ENCODE measurements at places on chromosomes 4 and X. TPM values are rescaled to one million over a fixed set of nuclear protein-coding genes. Genes with fewer than 3 reads are reported as not detected.
A peak's percentile ranks its signal among the peaks of the same experiment; 100 is the strongest.

DNA sequence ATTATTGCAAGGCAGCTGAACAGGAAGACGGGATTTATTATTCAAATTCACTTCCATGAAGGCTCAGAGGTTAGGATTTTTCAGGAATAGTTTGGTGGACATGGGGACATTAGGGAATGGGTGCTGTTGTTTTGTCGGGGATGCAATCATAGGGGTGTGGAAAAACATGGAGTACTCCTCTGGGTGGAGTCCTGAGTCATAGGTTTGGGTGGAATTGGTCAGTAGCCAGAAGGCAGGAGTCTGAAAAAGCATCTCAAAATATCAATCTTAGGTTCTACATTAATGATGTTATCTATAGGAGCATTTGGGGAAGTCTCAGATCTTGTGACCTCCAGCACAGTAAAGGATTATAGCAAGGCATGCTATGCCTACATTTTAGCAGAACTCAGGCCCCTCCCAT, 14.5 kb upstream of the ETNPPL start:
- DNase-seq: no peak
- H3K4me3 ChIP-seq: no peak overlapping the region
- no peak overlapping the region for H3K27ac ChIP-seq
- H3K27me3 ChIP-seq: no peaks in the 10 kb centered on the region

GRCh38 chrX:106862972-106863688, 40.0 kb downstream of the RIPPLY1 start:
- H3K4me3 ChIP-seq: no peak overlapping the region
- H3K36me3 ChIP-seq: no peaks in the 10 kb centered on the region
- H3K27me3 ChIP-seq: no peaks in the 10 kb centered on the region
- DNase-seq: no peak
- H3K4me1 ChIP-seq: no peaks in the 10 kb centered on the region

- DNase-seq: no peak
- peaks cover 15% of the 10 kb centered on the region for H3K4me1 ChIP-seq
- H3K27ac ChIP-seq: no peak overlapping the region
- no peak overlapping the region for H3K4me3 ChIP-seq
- no peaks in the 10 kb centered on the region for H3K36me3 ChIP-seq
These were observed 50.5 kb downstream of the GRK4 start for GRCh38 chr4:3013839-3014350.

DNA sequence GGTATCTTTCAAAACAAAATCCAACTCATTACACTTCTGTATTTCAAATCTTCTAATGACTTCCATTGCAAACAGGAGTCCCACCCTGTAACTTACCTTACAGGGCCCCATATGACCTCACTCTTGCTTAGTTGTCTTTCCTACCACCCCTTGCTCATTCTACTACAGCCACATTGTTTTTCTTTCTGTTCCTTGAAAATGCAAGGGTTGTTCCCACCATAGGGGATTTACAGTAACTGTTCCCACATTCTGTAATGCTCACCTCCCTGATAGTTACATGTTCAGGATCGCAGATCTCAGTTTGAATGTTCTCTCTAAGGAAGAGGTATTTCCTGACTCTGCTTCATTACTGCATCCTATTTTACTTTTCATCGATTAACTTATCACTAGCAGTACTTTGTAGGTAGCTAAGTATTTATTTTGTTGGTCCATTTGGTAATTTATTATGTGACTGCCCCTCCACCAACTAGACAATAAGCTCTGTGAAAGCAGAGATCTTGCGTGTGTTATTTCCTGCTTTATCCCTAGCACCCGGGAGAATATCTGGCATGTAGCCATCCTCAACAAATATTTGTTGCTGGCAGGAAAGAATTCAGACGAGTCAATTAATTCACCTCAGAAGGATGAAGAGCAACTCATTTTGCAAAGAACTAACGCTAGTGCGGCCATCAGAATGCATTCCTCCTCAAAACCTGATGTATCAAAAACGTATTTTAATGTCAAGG, 21.4 kb downstream of the MAOB start:
- no peaks in the 10 kb centered on the region for H3K36me3 ChIP-seq
- H3K4me1 ChIP-seq: no peaks in the 10 kb centered on the region
- no peak overlapping the region for H3K4me3 ChIP-seq
- H3K27ac ChIP-seq: no peak overlapping the region
- H3K27me3 ChIP-seq: no peaks in the 10 kb centered on the region

Gene ADH4
- total RNA-seq: 10.8 TPM

DNA sequence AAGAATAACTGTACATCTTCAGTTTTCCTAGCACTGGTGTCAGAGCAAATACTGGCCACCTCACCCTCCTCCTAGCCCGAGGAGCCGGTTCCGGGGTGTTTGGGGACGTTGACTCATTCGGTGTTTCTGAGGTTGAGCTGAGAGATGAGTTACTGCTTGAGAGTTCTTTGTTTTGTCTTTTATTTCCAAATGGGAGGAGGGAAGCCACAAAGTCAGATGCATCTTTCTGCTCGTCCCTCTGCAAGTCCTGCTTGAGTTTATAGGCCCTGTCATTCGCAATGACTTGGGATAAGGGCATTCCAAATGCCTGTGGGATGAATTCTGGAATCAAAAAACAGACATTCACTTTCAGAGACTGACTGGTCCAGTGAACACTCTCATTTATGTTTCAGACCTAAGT, 77.5 kb downstream of the HCCS start:
- no peaks in the 10 kb centered on the region for H3K36me3 ChIP-seq
- DNase-seq: no peak
- no peak overlapping the region for H3K4me3 ChIP-seq
- H3K4me1 ChIP-seq: no peaks in the 10 kb centered on the region
- no peak overlapping the region for H3K27ac ChIP-seq
- no peaks in the 10 kb centered on the region for H3K27me3 ChIP-seq

DNA sequence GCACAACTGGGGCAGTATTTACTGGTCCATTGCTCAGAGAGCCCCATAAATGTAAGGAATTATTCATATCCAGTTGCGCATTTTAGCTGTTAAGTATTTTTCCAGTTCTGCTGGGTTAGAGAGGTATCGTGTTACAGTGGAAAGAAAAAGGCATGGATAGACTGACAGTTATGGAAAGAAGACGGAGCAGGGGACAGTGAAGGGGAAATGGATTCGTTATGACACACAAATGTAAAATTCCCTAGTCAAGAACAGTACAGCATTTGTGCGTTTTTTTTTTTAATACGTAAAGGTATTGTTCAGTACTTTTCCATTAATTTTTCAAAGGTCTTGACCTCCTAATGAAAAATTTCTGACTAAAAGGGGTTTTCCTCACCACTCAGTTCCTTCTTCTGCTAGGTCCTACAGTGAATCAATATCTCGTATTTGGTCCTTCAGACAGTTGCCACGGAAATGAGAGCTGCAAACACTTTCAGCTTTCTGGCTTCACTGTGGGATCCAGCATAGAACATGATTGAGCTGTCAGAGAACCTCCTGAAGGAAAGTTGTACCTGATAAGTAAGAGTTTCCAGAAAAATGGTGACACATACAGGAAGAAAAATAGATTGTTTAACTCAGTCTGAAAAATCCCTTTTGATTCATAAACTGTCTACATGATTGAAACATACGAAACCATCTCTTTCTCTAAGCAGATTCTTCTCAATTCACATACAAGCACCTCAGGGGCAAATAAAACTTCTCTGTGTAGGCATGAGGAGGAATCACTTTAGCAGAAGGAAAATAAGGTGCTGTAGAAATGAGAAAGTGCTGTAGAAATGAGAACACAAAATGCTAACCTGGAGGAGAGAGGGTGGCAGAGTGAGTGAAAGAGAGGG, 21.8 kb upstream of the BBS12 start:
- H3K4me1 ChIP-seq: no peaks in the 10 kb centered on the region
- DNase-seq: no peak
- H3K4me3 ChIP-seq: no peak overlapping the region
- no peaks in the 10 kb centered on the region for H3K36me3 ChIP-seq

Gene ODAPH
- total RNA-seq: not detected

DNA sequence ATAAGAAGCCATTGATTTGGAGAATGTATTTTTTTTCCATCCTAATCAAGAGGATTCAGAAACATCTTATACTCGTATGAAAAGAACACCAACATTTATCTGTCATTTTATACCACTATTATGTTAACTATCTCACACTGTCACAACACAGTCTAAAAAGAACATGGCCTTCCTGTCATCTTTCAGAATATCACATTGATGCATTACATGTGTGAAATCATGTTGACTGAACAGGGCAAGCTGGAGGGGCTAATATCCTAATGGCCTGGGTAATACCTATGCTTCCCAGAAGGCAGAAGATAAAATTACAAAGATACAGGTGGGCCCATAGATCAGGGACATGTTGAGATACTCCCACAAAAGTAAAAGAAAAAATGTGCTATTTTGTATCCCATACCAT, 611.7 kb downstream of the STIM2 start:
- no peaks in the 10 kb centered on the region for H3K4me1 ChIP-seq
- H3K36me3 ChIP-seq: no peaks in the 10 kb centered on the region
- H3K27ac ChIP-seq: no peak overlapping the region
- H3K27me3 ChIP-seq: no peaks in the 10 kb centered on the region

- H3K27ac ChIP-seq: no peak overlapping the region
- no peak for DNase-seq
- H3K4me1 ChIP-seq: peaks cover 15% of the 10 kb centered on the region
These were observed 369.5 kb downstream of the PPP3CA start for GRCh38 chr4:100977746-100978397.

GRCh38 chr4:48588230-48589097, 98.4 kb downstream of the ZAR1 start:
- no peak for DNase-seq
- H3K27ac ChIP-seq: no peak overlapping the region

Gene NDUFC1
- 16.5 TPM for total RNA-seq

GRCh38 chr4:185151296-185151695, 8.2 kb downstream of the SLC25A4 start:
- no peak overlapping the region for H3K27ac ChIP-seq

DNA sequence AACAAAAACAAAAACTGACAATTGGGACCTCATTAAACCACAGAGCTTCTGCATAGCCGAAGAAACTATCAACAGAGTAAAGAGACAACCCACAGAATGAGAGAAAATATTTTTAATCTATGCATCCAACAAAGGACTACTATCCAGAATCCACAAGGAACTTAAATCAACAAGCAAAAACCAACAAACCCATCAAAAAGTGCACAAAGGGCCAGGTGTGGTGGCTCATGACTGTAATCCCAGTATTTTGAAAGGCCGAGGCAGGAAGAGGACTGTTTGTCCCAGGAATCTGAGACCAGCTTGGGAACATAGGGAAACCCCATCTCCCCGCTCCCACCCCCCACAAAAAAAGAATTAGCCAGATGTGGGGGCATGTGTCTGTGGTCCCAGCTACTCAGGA, 10.7 kb downstream of the C4orf51 start:
- no peaks in the 10 kb centered on the region for H3K4me1 ChIP-seq
- H3K27me3 ChIP-seq: no peaks in the 10 kb centered on the region
- no peak overlapping the region for H3K4me3 ChIP-seq
- H3K27ac ChIP-seq: no peak overlapping the region

GRCh38 chr4:25050370-25051078, 19.8 kb upstream of the LGI2 start:
- no peaks in the 10 kb centered on the region for H3K36me3 ChIP-seq
- no peak for DNase-seq
- H3K27me3 ChIP-seq: no peaks in the 10 kb centered on the region
- no peaks in the 10 kb centered on the region for H3K4me1 ChIP-seq
- no peak overlapping the region for H3K4me3 ChIP-seq

- H3K27me3 ChIP-seq: no peaks in the 10 kb centered on the region
- H3K4me3 ChIP-seq: no peak overlapping the region
- no peaks in the 10 kb centered on the region for H3K4me1 ChIP-seq
- H3K27ac ChIP-seq: no peak overlapping the region
These were observed 151.3 kb upstream of the TTC29 start for GRCh38 chr4:147096667-147097604.

Gene PCDH7
- total RNA-seq: 23.1 TPM

Gene DCAF4L1
- total RNA-seq: not detected

Gene CCNQ
- total RNA-seq: 31.2 TPM

Gene EFNB1
- 43.0 TPM for total RNA-seq

DNA sequence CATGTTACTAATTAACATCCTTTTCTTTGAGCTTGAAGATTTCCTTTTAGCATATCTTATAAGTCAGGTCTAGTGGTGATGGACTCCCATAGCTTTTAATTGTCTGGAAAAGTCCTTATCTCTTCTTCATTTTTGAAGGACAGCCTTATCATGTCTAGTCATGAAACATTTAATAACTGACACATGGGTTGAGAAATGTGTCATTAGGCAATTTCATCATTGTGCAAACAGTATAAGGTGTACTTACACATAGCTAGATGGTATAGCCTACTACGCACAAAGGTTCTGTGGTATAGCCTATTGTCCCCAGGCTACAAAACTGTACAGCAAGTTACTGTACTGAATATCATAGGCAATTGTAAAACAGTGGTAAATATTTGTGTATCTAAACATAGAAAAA, 34.5 kb upstream of the ALG13 start:
- no peaks in the 10 kb centered on the region for H3K27me3 ChIP-seq
- no peaks in the 10 kb centered on the region for H3K36me3 ChIP-seq
- no peak for DNase-seq
- no peak overlapping the region for H3K4me3 ChIP-seq
- H3K27ac ChIP-seq: no peak overlapping the region
- H3K4me1 ChIP-seq: no peaks in the 10 kb centered on the region

- H3K36me3 ChIP-seq: no peaks in the 10 kb centered on the region
- peak overlapping the region; percentile 56 for H3K4me3 ChIP-seq
- no peaks in the 10 kb centered on the region for H3K27me3 ChIP-seq
- no peak for DNase-seq
- no peaks in the 10 kb centered on the region for H3K4me1 ChIP-seq
These were observed 448 bp upstream of the TBC1D8B start for GRCh38 chrX:106802063-106802387.

GRCh38 chr4:110188113-110188512, 10.3 kb downstream of the ELOVL6 start:
- no peaks in the 10 kb centered on the region for H3K27me3 ChIP-seq
- H3K4me3 ChIP-seq: no peak overlapping the region
- H3K4me1 ChIP-seq: no peaks in the 10 kb centered on the region
- no peak overlapping the region for H3K27ac ChIP-seq
- H3K36me3 ChIP-seq: no peaks in the 10 kb centered on the region

- DNase-seq: no peak
- H3K27ac ChIP-seq: no peak overlapping the region
- no peak overlapping the region for H3K4me3 ChIP-seq
- no peaks in the 10 kb centered on the region for H3K27me3 ChIP-seq
- H3K4me1 ChIP-seq: peaks cover 5% of the 10 kb centered on the region
These were observed 38.2 kb downstream of the ETDC start for GRCh38 chrX:135347381-135348016.

GRCh38 chr4:138666366-138666765, 349.2 kb upstream of the NOCT start:
- no peaks in the 10 kb centered on the region for H3K4me1 ChIP-seq
- no peak for DNase-seq

Gene AIFM1
- total RNA-seq: 14.2 TPM

GRCh38 chrX:25012793-25013631, 2.8 kb downstream of the ARX start:
- H3K4me3 ChIP-seq: peak overlapping the region; percentile 19
- H3K27ac ChIP-seq: no peak overlapping the region
- DNase-seq: no peak
- H3K4me1 ChIP-seq: peaks cover 5% of the 10 kb centered on the region
- H3K27me3 ChIP-seq: no peaks in the 10 kb centered on the region

Gene PPEF1
- total RNA-seq: not detected

- H3K4me3 ChIP-seq: no peak overlapping the region
- H3K4me1 ChIP-seq: peaks cover 12% of the 10 kb centered on the region
- no peak overlapping the region for H3K27ac ChIP-seq
- no peak for DNase-seq
These were observed 1.1 kb downstream of the RNF212 start for GRCh38 chr4:1112174-1112820.

All from vagina (tissue), 2 donors.